ENCODE measurements at places on chromosomes 2 and 18.
A peak's percentile ranks its signal among the peaks of the same experiment; 100 is the strongest.

- DNase-seq: peak; percentile 84
These were observed 114.0 kb downstream of the FAM210A start for GRCh38 chr18:13612196-13612997.

- DNase-seq: no peak
These were observed 23.3 kb downstream of the SIX3 start for GRCh38 chr2:44964752-44965236.

DNA sequence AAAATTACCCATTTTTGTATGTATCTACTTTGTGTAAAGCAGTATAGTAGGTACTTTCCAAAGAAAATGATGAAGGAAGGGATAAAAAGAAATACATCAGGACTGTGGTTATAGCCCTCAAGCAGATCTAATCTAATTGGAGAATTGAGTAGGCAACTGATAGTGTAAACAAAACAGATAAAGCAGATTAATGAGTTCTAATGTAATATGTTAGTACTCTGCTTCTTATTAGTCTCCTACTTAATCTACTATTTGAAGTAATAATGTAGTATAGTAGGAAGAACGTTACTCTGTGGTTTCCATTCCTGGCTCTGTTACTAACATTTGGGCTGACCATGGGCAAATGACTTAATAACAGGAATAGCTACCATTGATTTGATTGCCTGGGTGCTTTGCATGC is 250.7 kb downstream of the ARHGAP15 start:
- no peak for DNase-seq

- DNase-seq: no peak
These were observed 877 bp upstream of the BCL2L11 start for GRCh38 chr2:111119822-111120252.

DNA sequence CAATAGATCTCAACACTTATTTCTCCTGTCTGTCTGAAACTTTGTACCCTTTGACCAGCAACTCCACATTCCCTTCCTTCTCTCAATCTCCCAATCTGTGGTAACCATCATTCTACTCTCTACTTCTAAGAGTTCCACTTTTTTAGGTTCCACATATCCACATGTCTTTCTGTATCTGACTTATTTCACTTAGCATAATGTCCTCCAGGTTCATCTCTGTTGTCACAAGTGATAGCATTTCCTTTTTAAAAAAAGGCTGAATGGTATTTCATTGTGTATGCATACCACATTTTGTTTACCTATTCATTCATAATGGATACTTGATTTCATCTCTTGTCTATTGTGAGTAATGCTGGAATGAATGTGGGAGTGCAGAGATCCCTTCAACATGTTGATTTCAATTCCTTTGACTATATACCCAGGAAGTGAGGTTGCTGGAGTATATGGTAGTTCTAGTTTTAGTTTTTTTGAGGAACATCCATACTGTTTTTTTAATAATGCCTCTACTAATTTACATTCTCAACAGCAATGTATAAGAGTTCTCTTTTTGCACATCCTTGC is 18.8 kb upstream of the MMADHC start:
- DNase-seq: no peak

DNA sequence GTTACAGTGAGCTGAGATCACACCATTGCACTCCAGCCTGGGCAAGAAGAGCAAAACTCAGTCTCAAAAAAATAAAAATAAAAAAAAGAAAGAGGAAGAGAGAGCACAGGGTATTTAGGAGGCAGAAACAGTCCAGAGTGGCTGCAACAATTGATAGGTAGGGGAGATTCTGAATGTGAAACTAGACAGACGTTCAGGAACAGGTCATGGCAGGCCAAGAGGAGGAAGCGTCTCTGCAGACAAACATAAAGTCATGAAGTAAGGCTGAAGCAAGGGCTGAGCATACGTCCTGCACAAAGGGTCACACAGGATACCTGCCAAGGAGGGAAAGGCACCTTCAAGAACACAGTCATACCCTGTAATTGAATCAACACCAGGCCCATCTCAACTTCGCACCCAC is 64.1 kb upstream of the ZNF532 start:
- peak; percentile 8 for DNase-seq

GRCh38 chr18:21074336-21075323 is 37.0 kb downstream of the ROCK1 start:
- DNase-seq: no peak

GRCh38 chr18:52567360-52567759 is 227.4 kb downstream of the DCC start:
- no peak for DNase-seq
